ENCODE measurements at places on chromosomes 11 and 22. TPM values are rescaled to one million over a fixed set of nuclear protein-coding genes. Genes with fewer than 3 reads are reported as not detected.

The BIK gene
- not detected for total RNA-seq

The PLEKHB1 gene
- total RNA-seq, result 0.75 TPM

The DMC1 gene
- 6.8 TPM for total RNA-seq

The ABCG4 gene
- total RNA-seq, result 0.05 TPM

The PKP3 gene
- 0.37 TPM for total RNA-seq

The MEI1 gene
- total RNA-seq, result 1.0 TPM

The MMP10 gene
- total RNA-seq, result not detected

The C22orf31 gene
- not detected for total RNA-seq

Data from liver (tissue), 10 donors.